ENCODE measurements at places on chromosomes 2 and 18.
A peak's percentile ranks its signal among the peaks of the same experiment; 100 is the strongest.

- DNase-seq: no peak
Measured at GRCh38 chr2:180061085-180061484, 54.0 kb upstream of the CWC22 start.

DNA sequence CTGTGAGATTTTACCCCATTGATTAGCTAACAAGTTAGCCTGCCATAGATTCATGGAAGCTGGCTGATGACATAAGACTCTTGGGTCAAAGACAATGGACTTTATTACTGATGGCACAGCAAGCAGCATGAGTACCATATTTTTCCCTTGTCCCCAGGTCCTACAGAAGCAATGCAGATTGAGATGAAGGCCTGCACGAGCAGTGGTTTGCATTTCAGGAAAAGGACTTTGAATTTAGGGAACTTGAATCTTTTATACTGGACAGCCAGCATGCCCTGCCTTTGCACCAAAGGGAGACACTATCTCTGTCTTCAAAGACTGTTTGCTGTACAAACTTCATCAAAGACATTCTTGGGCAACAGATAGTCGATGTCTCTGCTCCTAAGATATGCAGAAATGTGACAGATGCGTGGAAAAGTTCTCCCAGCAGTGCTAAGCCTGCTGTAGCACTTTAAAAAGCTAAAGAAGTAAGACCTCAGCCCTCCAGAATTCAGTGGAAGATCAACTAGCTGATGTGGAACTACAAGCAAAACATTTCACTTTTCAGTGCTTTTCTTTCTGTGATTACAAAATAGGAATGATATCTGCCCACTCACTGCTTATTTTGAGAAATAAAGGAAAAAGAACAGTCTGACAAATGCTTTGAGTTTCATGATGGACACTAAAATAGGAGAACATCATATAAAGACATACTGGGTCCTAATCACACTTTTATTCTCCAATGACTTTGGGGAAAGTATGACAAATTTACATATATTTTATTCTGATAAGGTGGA is 44.4 kb upstream of the TANK start:
- no peak for DNase-seq

GRCh38 chr2:188129677-188130076 is 162.0 kb upstream of the GULP1 start:
- DNase-seq: no peak

DNA sequence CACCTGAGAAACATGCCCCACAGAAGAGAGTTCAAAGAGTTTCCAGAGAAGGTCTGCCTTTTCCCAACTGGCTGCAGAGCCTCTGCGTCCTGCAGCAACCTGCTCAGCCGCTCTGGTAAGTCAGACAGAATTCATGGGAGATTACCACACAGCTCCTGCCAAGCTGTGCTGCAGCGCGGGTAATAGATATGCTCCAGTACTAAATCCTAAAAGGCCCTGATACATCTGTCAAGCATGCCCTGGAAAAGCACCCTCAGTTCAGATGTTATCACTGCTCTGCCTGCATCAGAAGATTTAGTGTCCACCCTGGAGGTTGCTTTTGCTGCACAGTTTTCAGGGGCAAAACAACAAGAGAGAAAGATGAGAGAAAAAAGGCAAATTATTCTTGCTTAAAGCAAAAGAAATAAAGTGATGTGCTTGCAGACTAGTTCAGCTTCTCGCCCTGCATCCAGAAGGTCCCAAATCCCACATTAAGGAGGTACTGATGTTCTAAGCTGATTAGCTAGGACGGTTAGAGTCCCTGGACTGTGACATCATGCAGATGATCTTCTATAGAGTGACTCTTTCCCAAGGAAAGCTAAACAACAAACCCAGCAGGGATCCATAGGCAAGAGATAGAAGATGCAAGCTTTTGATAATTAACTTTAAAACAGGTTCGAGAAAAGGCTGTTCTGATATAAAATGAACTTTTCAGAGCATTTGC is 488.6 kb downstream of the BCL11A start:
- DNase-seq: no peak

DNA sequence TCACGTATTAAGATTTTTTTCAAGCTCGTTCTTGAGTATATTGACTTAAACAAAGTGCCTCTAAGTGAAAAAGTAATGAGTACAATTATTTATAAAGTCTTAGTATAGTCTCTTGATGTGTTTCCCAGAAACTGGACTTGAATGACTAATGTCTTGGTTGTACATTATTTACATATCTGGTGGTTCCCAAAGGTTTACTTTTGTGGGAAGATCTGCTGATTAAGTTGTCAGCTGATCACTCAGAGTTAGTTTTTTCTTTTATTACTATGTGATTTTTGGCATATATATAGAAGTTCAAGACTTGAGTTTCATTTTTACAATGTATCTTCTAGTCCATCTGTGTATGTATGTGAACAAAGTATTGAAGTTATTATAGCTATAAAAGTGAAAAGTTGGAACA is 29.5 kb downstream of the RNF144A start:
- no peak for DNase-seq

- DNase-seq: peak; percentile 35
Measured at GRCh38 chr2:20635675-20636584, 15.0 kb downstream of the HS1BP3 start.

DNA sequence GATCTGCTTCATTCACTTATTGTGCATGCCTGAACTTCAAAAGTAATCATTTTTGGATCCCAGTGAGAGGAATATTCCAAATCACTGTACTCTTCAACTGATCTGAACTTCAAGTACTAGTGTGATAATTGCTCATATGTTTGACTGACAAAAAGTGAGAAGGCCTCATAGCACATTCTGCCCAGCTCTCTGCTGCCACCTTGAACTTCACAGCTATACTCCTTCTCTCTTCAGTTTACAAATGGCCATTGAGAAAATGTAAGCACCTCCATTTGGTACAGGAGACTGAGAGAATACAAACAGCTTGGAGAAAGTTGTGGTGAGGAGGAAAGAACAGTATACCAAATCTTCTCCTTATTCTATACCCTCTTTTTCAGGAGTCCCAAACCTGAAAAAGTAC is 946.0 kb upstream of the CHAC2 start:
- DNase-seq: no peak

DNA sequence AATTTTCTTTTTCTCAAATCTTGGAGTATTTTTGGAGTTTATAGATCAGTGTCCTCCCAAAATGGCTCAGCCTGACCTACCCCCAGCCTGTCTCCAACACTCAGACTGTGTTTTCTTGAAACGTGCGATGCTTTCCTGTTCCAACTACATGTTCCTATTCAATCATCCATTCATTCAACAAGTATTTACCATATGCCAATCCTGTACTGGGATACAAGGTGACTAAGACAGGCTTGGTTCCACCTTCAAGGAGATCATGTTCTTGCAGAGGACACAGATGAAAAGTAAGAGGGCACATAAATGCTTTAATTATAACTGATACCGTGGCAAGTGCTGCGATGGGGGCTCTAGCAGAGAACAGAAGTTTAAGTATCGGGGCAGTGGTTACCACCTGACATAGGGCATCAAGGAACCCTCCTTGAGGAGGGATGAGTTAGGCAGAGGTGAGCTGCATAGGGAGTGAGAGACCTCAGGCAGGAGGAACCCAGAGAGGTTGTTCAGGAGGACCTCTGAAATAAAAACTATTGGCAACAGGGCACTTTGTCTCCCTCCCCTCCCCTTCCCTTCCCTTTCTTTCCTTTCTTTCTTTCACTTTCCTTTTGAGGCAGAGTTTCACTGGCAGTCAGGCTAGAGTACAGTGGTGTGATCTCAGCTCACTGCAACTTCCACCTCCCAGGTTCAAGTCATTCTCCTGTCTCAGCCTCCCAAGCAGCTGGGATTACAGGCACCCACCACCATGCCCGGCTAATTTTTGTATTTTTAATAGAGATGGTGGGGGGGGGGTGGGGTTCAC is 469.0 kb downstream of the EPHA4 start:
- DNase-seq: no peak

DNA sequence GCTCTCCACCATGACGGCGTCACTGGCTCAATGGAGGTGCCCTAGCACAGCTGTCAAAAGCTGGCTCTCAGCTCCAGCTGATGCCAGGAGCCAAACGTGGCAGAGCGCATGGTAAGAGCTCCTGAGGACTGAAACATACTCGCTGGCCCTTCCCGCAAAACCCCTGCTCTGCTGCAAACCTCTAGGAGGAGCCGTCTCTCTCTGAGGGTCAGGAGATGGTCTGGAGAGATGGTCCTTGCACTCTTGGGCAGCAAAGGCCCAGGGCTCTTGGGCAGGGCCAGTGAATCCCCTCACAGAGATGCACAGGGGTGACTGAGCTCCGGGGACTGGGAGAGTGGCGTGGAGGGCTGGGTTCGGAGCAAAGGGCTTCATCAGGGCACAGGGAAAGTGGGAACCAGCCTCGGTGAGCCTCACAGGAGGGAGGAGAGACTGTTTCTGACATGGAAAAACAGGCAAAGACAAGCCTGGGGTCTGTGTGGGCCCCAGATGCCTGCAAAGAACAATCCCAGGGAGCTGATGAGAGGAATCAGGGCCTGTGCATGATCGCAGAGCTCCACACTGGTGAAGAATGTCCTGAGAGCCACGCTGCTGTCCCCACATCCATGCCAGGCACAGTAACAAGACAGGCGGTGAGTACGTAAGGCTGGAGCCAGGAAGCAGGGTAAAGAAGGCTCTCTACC is 17.2 kb downstream of the SNORC start:
- no peak for DNase-seq

- DNase-seq: no peak
Measured at GRCh38 chr18:31064130-31064529, 21.6 kb upstream of the DSC3 start.

DNA sequence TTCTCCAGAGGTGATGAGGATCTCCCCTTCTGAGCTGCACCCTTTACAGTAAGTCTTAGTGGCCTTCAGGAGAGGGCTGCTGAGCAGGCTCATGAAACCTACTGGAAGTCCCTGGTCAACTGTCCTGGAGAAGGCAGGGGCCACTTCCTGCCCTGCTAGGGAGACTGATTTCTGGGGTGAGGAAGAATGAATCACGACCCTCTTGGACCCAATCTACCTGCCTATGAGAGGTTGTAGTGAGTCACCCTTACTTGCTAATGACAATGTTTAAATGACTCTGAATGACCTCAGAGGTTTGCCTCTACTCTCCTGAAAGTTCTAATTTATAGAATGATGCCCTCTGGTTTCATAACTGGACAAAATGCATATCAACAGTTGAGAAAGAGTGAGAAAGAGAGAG is 79.4 kb upstream of the FAM136A start:
- no peak for DNase-seq

DNA sequence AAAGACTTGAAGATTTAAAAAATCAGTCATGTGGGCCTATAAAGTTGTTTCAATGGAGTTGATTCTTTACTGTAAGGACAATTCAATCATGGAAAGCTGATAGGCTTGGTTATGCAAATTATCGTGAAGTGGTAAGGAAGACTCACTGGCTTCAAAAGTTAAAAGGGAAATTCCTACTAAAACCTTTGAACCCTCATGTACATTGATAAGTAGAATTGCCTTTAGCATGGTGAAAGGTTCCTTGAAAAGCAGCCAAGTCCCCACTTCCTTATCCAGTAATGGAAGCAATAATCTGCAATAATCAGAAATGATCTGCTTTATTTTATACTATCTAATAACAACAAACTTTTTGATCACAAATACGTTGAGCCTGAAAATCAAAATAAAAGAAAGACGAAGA is 14.4 kb upstream of the CCL20 start:
- no peak for DNase-seq

- DNase-seq: no peak
Measured at GRCh38 chr2:239475161-239476028, 74.6 kb upstream of the HDAC4 start.

GRCh38 chr2:82879803-82880202 is 1579.3 kb downstream of the SUCLG1 start:
- DNase-seq: no peak
